AG08395 (cell line): ENCODE measurements at places on chromosomes 1 and 21.
A peak's percentile ranks its signal among the peaks of the same experiment; 100 is the strongest.

- peak; percentile 54 for DNase-seq
These were observed 20.8 kb upstream of the LAPTM5 start for GRCh38 chr1:30778154-30778978.

GRCh38 chr1:163046071-163046470 is 23.1 kb upstream of the RGS4 start:
- peak; percentile 66 for DNase-seq

GRCh38 chr21:32065654-32066053 is 192.8 kb downstream of the HUNK start:
- DNase-seq, result no peak

DNA sequence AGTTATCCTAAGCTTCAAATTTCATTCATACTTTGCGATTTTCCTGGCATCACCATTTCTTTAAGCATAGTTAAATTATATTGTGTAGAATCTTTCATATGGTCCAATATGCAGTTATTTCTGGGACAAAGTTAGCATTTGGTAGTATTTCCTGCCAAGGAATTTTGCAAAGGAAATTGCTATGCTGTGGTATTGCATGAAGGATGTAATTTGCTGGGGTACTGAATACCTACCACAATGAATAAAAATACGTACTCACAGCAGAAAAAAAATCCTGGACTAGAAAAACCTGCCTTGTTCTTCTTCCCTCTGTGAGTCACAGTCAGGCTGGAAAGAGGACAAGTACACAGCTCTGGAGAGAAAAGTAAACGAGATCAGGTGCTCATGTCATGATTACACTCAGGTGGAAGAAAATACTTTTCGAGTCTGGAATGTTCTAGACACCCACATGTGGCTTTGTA is 241.2 kb downstream of the PTBP2 start:
- peak; percentile 19 for DNase-seq

- DNase-seq, result peak; percentile 46
These were observed 10.6 kb downstream of the CD160 start for GRCh38 chr1:145729666-145730436.

DNA sequence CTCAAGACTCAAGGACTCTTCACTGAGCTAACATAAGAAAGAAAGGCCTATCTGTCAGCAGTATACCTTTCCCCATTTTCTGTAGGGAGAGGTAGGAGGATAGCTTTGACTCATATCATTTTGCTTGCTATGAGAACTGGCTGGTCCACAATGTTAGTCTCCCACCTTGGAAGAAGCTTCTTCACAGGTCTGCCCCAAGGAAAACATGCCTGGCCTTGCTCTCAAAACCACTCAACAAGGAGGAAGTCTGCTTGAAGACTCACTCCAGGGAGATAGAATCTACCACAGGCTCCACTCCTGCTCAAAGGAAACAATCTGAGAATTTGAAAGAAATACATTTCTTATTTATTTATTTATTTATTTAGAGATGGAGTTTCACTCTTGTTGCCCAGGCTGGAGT is 29.5 kb upstream of the LAMC1 start:
- no peak for DNase-seq

DNA sequence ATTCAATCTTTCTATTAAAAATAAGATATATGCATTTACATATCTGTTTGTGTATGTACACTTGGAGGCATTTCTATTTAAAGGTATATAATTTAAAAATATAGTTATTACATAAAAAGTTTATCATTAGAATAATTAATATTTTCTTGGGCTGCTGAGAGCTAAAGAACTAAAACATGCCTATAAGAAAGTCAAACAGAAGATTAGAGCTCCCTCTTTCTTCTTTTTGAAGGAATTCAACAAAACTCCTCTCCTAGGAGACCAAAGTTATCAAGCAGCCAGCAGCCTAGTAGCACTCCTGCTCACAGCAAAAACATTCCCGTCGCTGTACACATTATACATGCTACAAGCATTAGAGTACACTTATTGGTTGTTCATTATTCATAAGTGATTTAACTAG is 216.4 kb downstream of the VAV3 start:
- DNase-seq, result peak; percentile 28

- peak; percentile 94 for DNase-seq
These were observed 68.1 kb downstream of the JAK1 start for GRCh38 chr1:64898107-64898861.

- no peak for DNase-seq
These were observed 68.2 kb downstream of the IGSF21 start for GRCh38 chr1:18175530-18176377.

DNA sequence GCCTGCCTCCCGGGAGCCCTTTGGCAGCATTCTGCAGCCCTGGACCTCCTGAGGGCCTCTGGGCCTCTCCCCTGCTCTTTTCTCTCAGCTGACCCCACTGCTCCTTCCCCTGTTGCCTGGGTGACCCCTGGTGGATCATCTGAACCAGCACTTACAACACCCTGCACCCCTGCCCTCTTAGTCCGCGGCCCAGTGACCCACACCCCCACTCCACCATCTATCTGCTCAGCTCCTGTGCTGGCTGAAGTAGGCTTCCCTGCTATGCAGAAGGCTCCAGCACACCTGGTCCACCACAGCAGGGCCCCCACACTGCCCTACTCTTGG is 74.0 kb downstream of the DMRTA2 start:
- DNase-seq, result no peak
